ENCODE measurements at places on chromosomes 1 and 21. TPM values are rescaled to one million over a fixed set of nuclear protein-coding genes. Genes with fewer than 3 reads are reported as not detected.

- DNase-seq, result no peak
Measured at GRCh38 chr1:227068883-227069282, 128.8 kb downstream of the COQ8A start.

The CYP2J2 gene
- 0.83 TPM for total RNA-seq

The OVAAL gene
- total RNA-seq, result not detected

The KCNE2 gene
- total RNA-seq, result not detected

The RXFP4 gene
- not detected for total RNA-seq

The FABP3 gene
- total RNA-seq, result 0.65 TPM

The C1orf167 gene
- total RNA-seq, result not detected

DNA sequence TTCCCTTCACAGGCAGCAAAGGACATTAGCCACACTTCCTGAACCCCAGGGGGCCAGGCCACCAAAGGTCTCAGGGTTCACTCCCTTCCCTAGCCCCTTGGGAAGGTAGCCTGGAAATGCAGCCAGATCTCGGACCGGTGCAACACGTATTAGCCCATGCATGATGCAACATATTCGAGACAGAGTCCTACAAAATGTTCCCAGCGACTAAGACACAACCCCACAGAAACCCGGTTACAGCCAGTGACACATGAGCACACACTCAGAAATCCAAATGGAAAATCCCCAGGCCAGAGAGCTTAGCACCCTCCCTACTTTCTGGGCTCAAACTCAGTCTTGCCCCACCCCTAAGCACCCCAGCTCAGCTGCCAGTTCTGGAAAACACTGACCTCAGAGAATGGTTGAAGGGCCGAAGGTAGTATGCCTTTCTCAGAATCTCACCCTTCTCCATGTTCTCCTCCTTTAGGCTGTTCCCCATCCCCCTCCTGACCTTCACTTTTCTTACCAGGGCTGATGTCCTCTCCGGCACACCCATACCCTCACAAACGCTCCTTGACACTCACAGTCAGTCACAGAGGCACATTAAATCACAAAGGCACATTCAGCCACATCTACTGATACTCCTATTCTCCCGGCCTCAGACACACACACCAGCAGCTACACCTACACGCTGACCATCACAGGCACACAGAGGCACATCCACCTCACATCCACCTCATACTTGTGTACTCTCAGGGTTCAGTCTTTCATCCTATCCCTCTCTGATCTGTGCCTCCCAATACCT is at the start of gene TSPAN1:
TSPAN1 (plus strand) TSS at position 640 of the 784 bp plus-strand sequence. CDS start 6,021 bp downstream, outside the sequence.
- no peak for DNase-seq

- no peak for DNase-seq
Measured at GRCh38 chr1:114290341-114290740, 136.7 kb upstream of the SYT6 start.

- no peak for DNase-seq
Measured at GRCh38 chr1:33096363-33097005, 15.5 kb downstream of the AZIN2 start.

The ZYG11A gene
- 0.13 TPM for total RNA-seq

DNA sequence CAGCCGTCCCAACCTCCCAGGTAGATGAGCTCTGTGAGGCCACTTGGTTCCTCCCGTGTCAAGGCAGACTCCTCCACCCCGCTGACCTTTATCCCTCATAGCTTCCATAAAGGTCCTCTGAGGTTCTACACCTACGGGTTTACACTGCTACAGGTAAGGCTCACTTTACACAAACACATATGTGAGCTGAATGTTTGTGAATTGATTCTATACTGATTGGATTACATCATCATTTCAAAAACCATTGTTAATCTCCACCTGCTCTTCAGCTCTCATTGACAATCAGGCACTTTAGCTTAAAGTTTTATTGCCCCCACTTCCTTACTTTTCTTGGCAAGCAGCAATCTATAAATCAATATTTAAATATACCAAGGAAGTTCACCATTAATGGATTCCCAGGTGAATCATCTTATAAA is 12.8 kb upstream of the RGS16 start:
- no peak for DNase-seq

The SDHB gene
- total RNA-seq, result 135 TPM

DNA sequence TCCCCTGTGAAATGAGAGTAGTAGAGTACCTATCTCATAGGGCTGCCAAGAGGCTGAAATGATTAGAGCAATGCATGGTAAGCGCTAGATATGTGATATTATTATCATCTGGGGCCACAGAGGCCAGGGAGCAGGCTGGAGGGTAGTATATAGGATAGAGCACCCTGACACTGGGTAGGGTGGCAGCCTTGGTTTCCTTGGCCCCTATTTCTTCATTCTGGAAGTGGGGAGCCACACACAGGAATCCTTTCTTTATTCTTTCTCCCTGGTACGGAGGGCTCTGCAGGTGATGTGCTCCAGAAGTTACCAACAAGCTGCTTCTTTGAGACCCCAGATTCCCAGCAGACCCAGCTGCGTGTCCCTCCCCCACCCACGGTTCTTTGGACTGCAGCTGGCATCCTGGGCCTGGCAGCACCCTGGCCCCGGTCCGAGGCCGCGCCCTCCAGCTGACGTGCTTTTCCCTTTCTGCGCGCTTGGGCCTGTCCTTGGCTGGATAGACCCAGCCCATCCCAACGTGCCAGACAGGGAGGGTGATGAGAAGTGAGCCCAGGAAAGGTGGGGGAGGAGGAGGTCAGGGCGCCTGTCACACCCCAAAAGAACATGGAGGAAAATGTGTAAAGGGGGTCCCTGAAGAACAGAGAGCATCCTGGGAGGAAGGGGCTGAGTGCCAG is 18.2 kb downstream of the INAVA start:
- no peak for DNase-seq
